ENCODE measurements at places on chromosomes 7 and 10. TPM values are rescaled to one million over a fixed set of nuclear protein-coding genes. Genes with fewer than 3 reads are reported as not detected.

TUBAL3 gene
- 0.66 TPM for total RNA-seq

GRCh38 chr7:25964483-25964991 lies 187.5 kb upstream of the NFE2L3 start:
- no peak for DNase-seq

DNA sequence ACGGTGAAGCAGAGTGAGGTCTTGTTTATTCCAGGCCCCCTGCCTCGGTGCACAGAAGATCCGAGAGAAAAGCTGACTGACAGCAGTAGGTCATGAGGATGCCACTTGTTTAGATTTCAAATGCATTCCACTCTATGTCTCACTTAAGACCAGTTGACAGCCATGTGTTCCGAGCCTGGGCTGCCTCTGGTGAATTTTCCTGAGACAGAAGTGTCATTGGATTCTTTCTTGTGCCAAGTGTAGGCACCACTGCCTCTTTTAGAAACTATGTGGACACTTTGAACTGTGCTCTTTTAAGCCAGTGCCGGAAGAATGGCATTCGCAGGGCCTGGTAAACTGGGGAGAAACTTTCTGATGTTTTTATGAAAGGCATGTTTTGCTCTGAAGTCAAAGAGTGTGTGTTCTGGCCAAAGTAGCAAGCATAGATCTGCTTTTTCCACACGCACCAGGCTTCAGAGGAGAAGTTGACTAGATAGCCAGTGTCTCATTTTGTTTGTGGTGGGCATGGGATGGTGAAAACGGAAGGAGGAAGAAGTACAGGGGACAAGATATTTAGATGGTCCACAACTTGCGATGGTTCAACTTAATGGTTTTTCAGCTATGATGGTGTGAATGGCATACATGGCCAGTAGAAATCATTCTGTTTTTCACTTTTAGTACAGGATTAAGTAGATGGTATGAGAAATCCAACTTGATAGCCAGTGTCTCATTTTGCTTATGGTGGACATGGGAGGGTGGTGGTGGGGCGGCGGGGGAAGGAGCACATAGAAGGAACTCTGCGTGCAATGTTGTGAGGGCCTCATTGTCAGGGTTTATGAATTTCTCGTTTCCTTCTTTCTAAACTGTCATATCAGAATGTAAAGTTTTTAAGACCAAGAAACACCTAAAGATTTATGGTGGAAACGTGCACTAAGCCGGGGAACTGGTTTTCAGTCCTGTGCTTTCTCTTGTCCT lies 41.5 kb downstream of the CYP17A1 start:
- DNase-seq, result no peak

GRCh38 chr7:13414661-13415107 lies 574.8 kb downstream of the ETV1 start:
- no peak for DNase-seq

All from esophagus muscularis mucosa (tissue), 4 donors.